ENCODE measurements at places on chromosomes 2 and 18. TPM values are rescaled to one million over a fixed set of nuclear protein-coding genes. Genes with fewer than 3 reads are reported as not detected.

GRCh38 chr18:62523255-62523588 lies 397 bp downstream of the ZCCHC2 start:
- DNase-seq = no peak

GRCh38 chr2:197571627-197572271 lies 55.9 kb downstream of the MOB4 start:
- peak; percentile 16 for DNase-seq

GRCh38 chr2:12603781-12604295 lies 112.9 kb upstream of the TRIB2 start:
- DNase-seq = no peak

DNA sequence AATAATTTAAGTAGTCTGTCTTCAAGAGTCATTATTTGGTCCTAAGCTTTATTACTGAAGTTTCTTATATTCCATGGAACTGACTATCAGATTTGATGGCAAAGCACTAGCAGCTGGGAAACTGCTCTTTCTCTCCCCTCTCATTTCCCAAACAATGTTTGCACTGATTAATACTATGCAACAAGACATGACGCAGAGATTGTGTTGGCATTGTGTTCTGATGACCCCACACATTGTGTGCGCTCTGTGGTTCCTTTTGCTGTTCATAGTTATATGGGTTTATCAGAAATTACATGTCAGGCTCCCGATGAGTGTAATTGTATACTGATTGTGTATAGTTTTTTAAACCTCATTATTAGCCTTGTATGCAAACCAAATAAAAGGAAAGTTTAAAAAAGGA lies 331.6 kb upstream of the FANCL start:
- DNase-seq = no peak

- DNase-seq = peak; percentile 23
These were observed 47.0 kb downstream of the REV1 start for GRCh38 chr2:99442837-99443236.

DNA sequence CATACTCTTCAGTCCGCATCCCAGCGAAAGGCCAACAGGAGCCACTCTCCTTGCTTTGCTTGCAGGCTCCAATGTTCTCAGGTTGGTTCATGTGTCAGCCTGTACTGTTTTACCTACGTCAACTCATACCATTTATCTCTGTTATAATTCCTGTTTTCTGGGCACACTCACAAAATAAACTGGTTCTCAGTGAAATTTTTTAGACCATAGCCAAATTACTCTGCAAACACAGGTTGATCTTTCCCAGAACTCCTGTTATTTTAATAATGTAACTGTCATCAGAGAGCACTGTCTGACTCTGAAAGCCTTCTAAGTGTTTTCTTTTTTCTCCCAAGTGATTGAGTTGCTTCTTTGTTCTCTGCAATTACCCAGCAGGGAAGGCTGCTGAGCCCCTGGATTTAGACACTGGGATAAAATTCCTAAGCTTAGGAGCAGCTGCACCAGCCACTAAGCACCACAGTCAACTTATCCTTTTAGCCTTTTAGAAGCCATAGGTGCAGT lies 111.6 kb upstream of the PIEZO2 start:
- no peak for DNase-seq

GRCh38 chr2:232310121-232310520 lies 68.4 kb upstream of the ALPP start:
- no peak for DNase-seq

ZC3H6 gene
- total RNA-seq = 10.7 TPM

- no peak for DNase-seq
These were observed at the start of gene CXCR1 for GRCh38 chr2:218166791-218167190. Gene CXCR1 (minus strand): TSS chr2:218166962. CDS start chr2:218165211, 1,751 bp downstream.

DNA sequence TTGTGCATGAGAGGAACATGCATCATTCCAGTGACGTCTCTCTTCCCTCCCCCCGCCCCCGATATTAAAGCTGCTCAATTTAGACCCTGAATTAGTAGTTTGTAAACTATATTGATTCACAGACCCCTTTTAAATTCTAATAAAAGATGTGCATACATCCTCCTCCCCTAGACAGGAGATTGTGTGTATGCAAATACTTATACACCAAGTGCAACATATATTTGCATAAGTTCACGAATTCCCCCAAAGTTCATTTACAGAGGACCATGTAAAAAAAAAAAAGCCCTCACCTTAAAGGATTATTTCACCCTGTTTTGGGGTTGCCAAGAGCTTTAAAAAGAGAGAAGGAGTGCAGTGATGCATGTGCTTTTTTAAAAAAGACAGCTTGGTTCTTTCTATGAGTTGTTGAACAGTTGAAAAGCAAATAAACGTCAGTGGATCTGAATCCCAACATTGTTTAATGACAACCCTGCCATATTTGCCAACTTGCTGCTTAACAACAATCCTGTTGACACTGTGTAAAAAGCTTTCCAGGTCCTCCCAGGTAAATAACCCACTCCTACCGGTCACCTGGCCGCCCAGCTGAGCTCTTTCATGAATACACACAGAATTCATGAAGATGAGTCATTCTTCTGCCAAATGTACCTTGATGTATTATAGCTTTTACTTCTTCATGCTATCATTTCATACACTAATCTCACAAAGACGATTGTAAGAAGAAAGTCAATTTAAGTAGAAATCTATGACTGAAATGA lies 211.5 kb downstream of the IKZF2 start:
- DNase-seq = no peak

NR4A2 gene
- total RNA-seq = 0.04 TPM

GRCh38 chr2:98734162-98734561 lies 3.2 kb upstream of the MGAT4A start:
- no peak for DNase-seq

GRCh38 chr2:177523781-177524180 lies 131.2 kb downstream of the AGPS start:
- DNase-seq = no peak

DNA sequence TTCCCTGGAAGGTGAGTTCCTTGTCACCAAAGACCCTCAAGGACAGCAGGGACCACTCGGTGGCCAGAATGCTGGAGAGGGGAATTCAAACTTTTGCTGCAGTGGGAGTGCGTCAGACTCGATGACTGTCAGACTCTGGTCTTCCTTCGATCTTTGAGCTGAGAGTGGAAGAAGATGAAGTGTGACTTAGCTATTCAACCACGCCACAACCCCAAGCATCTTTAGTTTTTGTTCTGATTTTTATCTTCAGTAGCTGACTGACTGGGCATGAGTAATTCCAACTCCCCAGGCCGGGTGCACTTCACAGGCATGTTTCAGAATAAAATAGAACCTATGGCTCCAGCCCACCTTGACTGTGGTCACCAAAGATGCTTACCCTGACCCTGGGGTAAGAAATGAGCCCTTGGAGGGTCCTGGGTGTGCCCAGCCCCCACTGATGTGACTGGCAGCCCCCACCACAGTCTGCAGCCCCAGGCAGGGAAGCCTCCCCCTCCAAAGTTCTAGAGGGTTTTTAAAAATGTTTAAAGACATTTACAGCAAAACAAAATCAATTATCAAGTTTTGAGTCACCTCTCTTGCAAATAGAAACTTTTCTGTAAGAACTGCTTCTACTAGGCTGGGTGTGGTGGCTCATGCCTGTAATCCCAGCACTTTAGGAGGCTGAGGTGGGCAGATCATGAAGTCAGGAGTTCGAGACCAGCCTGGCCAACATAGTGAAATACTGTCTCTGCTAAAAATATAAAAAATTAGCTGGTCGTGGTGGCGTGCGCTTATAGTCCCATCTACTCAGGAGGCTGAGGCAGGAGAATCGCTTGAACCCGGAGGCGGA lies 24.9 kb upstream of the YWHAQ start:
- DNase-seq = peak; percentile 84

DNA sequence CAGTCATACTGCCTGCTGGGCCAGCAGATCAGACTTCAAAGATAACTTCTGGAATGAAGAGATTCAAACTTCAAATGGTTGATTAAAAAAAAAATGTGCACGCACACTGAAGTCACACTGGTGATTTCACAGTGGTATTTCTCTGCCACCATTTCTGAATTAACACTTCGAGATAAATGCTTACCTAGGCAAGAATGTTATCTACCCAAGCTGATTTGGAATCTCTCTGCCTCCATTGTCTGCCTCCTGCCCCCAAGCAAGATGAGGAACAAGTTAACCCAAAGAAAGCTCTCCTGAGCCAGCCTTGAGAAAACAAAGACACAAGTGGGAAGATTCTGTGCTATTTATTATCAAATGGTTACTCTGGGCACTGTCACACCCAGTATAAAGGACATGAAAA lies 6.5 kb downstream of the LAMA1 start:
- DNase-seq = no peak

SCG2 gene
- total RNA-seq = 0.07 TPM

- DNase-seq = no peak
These were observed 189.4 kb downstream of the PLCL1 start for GRCh38 chr2:197993830-197994229.

GRCh38 chr2:207584952-207585351 lies 40.2 kb downstream of the METTL21A start:
- DNase-seq = no peak

- no peak for DNase-seq
These were observed 33.7 kb upstream of the NPAS2 start for GRCh38 chr2:100786297-100786658.

GRCh38 chr18:1048032-1048431 lies 143.4 kb downstream of the ADCYAP1 start:
- DNase-seq = no peak

DNA sequence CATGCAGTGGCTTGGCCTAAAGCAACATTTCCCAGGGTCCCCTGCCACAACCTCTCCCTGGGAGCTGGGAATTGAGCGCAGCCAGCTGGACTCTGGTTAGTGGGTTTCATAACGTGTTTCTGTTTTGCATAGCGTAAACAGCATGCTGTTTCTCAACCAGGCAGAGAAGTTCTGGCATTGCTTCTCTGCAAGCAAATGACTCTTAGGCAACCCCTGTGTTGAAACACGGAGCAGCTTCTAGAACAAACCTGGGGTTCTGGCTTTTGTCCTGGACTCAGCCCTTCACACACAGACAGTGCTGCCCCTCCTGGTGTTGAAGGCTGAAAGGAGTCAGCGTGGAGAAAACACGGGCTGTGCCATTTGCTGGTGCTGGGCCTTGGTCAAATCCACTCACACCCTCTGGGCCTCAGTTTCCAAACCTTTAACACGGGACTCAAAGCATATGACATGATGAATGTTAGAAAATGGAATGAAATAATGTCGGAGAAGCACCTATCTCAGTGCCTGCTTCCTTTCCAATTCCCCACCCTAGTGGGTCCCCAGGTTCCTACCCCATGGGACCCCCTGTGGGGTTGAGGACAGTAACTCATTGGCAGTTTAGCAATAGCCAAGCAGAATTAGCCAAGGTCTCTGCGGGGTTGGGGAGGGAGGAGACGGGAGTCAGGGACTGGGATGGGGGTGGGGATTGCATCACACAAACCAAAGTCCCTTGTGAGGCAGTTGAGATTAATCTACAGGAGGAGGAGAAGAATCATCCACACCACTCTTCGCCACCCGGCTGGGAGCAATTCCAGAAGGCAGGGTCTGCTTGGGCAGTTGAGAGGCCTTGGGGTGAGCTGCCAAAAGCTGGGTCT lies 30.2 kb upstream of the IL1R2 start:
- DNase-seq = peak; percentile 20

CGREF1 gene
- 1.8 TPM for total RNA-seq

Measured in cardiac muscle cell (in vitro differentiated cells and primary cell).